ENCODE measurements at places on chromosomes 13 and 19.

- DNase-seq = no peak
Observed at GRCh38 chr19:16061943-16062342, 14.4 kb upstream of the TPM4 start.

GRCh38 chr19:14434543-14435319 lies 1.6 kb downstream of the PKN1 start:
- no peak for DNase-seq

GRCh38 chr13:39777527-39778061 lies 122.1 kb downstream of the COG6 start:
- no peak for DNase-seq

- no peak for DNase-seq
Observed at GRCh38 chr13:53064731-53065130, 36.1 kb downstream of the OLFM4 start.

DNA sequence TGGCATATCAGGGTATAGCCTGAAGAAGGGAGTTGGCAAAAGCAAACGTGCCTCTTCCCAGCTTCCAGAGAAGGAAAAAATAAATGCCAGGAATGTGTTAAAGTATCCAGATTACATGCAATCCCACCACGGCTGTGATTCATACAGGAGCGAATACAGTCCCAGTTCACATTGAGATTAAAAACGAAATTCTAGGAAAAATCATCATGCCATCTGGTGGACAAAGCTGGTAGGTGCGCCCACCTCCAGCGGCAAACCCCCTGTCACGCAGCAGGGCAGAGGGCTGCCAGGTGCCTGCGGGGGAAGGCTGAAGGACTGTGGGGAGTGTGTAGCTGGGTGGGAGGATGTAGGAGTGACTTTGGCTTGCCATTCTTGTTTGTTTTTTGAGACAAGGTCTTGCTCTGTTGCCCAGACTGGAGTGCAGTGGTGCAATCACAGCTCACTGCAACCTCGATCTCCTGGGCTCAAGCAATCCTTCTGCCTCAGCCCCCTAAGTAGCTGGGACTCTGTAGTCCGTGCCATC lies 6.4 kb upstream of the DMWD start:
- DNase-seq = peak; percentile 41

- no peak for DNase-seq
Observed at GRCh38 chr19:4676955-4677731, 7.0 kb upstream of the MYDGF start.

DNA sequence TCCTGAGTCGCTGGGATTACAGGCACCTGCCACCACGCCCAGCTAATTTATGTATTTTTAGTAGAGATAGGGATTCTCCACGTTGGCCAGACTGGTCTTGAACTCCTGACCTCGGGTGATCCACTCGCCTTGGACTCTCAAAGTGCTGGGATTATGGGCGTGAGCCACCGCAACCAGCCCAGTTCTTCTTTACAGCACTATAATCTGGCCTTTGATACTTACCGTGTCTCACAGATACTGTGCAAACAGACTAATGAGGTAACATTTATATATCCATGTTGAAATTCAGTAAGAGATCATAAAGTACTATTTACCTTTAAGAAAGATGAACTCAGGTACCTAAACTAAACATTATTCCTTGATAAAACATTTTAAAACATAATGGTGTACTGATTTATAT lies 121.8 kb upstream of the PRR20A start:
- no peak for DNase-seq

- no peak for DNase-seq
Observed at GRCh38 chr19:5935473-5936291, 21.6 kb downstream of the CAPS start.

DNA sequence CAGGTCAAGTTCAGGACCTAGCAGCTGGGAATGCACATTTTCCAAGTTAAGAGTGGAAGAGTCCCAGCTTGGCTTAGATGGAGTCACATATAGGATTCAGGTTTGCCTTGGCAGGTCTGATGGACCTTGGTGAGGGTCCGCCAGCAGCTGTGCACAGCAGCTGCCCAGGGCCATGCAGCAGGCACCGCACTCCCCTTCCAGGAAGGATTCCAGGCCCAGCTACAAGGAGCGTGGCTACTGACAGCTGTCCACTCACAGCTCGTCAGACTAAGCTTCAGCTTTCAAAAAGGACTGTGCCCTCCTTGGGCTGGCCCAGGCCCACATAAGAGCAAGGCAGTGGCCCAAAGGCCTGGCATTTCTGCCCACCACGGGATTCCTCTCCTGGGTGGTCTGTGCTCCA lies 68.4 kb downstream of the ALOX5AP start:
- no peak for DNase-seq

GRCh38 chr13:100447831-100448230 lies 140.8 kb downstream of the GGACT start:
- no peak for DNase-seq

- no peak for DNase-seq
Observed at GRCh38 chr19:16309643-16310042, 15.0 kb upstream of the KLF2 start.

GRCh38 chr13:99558570-99559180 lies 57.4 kb downstream of the TM9SF2 start:
- DNase-seq = no peak

GRCh38 chr13:106156468-106156867 lies 379.0 kb downstream of the EFNB2 start:
- DNase-seq = no peak

DNA sequence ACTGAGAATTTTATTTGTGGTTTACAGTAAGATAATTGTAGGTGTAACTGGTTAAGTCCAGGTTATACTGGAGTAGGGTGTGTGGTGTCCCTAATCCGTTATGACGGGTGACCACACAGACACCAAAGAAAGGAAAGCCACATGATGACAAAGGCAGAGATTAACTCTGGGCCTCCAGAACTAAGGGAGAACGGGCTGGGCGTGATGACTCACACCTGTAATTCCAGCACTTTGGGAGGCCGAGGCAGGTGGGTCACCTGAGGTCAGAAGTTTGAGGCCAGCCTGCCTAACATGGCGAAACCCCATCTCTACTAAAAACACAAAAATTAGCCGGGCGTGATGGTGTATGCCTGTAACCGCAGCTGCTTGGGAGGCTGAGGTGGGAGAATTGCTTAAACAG lies 10.2 kb upstream of the FUT2 start:
- DNase-seq = no peak

DNA sequence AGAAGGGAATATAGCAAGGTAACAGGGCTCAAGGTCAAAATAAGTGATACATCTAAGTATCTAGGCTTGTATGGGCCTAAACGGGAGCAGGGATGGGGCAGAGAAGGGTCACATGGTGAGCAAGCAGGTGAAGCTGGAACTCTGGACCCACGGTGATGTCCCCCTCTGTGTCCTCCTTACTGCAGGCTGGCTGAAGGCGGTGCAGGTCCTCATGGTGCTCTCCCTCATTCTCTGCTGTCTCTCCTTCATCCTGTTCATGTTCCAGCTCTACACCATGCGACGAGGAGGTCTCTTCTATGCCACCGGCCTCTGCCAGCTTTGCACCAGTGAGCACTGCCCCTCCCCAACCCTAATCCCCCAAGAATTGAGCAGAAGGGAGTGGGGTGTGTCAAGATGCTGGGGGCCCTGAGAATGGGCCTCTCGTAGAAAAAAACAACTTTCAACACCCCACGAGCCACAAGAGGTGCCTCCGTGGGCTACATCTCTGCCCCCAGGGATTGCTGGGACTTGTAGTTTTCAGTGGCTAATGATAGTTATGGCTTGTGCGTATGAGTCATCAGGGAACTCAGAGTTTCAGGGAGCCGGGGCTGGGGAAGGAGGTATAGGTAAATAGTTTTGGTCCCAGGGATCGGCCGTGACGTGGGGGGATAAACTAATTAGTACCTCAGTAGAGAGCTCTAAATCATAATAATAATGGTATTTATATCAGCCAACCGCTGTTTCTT lies 4.0 kb downstream of the EMP3 start:
- peak; percentile 31 for DNase-seq

DNA sequence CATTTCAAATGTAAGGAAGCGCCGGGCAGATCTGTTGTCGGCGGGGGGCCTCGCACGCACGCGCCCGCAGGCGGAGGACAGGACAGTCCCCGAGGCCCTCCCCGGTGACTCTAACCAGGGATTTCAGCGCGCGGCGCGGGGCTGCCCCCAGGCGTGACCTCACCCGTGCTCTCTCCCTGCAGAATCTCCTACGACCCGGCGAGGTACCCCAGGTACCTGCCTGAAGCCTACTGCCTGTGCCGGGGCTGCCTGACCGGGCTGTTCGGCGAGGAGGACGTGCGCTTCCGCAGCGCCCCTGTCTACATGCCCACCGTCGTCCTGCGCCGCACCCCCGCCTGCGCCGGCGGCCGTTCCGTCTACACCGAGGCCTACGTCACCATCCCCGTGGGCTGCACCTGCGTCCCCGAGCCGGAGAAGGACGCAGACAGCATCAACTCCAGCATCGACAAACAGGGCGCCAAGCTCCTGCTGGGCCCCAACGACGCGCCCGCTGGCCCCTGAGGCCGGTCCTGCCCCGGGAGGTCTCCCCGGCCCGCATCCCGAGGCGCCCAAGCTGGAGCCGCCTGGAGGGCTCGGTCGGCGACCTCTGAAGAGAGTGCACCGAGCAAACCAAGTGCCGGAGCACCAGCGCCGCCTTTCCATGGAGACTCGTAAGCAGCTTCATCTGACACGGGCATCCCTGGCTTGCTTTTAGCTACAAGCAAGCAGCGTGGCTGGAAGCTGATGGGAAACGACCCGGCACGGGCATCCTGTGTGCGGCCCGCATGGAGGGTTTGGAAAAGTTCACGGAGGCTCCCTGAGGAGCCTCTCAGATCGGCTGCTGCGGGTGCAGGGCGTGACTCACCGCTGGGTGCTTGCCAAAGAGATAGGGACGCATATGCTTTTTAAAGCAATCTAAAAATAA lies 18.2 kb downstream of the IL17D start:
- no peak for DNase-seq

GRCh38 chr13:96982672-96983071 lies 11.6 kb downstream of the OXGR1 start:
- no peak for DNase-seq

DNA sequence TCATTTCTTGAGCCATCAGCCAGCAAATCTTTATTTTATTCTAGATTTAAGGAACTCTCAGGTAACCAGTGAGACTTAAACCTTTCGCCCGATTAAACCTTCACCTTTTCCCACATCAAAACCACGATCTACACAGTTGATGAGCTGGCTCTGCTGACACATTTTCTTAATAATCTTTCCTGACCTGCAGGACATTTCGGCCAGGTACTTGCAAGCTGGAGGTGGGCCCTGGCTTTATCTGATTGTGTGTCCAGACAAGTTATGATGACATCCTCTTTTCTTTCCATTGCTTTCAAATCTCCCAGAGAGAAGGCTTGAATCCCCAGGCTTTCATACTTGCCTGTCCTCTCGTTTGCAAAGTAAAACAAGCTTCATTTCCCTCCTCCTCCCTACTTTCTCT lies 144.2 kb downstream of the EFNB2 start:
- DNase-seq = no peak

- no peak for DNase-seq
Observed at GRCh38 chr19:37930416-37930815, 23.4 kb downstream of the SIPA1L3 start.

DNA sequence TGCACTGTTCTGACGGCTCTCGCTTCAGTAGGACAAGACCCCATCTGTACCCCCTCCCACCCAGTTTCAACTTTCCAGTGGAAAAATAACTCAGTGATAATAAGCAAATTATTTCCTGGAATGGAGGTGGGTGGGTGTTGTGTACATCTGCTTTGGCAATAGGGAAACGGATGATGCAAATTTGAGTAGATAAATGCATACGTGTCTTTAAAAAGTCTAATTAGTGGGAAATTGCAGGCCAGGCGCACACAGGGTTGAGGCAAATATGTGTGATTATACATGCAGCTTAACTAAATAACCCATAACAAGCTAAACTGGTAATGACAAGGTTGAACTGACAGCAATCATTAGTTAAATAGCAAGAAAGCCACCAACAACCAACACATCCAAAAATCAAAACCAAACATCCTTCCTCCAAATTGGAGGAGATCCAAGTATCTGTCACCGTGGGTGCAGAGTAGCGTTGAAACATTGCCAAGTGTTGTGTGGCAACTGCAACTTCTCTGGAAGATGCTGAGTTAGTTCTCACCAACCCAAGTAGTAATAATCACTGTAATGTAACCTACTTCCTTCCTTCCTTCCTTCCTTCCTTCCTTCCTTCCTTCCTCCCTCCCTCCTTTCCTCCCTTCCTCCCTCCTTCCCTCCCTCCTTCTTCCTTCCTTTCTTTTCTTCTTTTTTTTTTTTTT lies 54.6 kb downstream of the TRPM4 start:
- no peak for DNase-seq

- DNase-seq = no peak
Observed at GRCh38 chr13:88656751-88657150, 985.6 kb downstream of the SLITRK5 start.

GRCh38 chr13:111654531-111654930 lies 334.1 kb downstream of the TEX29 start:
- no peak for DNase-seq

DNA sequence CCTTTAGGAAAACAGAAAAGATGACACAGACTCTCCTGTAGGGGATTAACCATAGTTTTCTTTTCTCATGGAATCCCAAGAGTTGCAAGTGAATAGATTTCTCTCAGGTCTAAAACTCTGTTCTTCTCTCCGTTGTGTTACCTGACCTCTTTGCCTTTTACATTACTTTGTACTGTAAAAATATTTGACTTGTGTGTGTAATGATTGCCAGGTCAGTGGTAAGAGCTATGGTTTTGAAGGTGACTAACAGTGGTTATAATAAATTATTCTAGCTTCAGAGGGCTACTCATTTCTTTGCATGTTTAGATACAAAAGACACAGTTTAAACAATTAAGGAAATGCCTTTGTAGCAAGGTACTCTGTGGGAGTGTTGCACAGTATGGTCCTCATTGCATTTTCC lies 23.0 kb upstream of the PSG2 start:
- DNase-seq = no peak

DNA sequence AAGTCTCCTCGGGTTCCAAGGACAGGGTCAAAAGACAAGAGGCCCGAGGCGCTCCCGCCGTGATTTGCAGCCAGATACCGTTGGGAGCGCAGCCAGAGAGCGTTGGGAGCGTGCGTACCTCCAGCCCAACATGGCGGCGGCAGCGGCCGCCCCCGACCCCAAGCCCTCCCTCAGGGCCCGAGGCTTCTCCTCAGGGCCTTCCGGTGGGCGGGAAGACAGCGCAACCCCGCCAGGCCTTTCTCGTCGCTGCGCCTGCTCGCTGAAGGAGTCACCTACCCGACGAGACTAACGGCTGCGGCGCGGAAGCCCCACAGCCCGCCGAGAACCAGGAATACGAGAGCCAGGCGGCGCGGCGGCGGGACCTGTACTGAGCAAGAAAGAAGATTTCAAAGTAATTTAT lies 3.2 kb upstream of the ZNF850 start:
- no peak for DNase-seq

DNA sequence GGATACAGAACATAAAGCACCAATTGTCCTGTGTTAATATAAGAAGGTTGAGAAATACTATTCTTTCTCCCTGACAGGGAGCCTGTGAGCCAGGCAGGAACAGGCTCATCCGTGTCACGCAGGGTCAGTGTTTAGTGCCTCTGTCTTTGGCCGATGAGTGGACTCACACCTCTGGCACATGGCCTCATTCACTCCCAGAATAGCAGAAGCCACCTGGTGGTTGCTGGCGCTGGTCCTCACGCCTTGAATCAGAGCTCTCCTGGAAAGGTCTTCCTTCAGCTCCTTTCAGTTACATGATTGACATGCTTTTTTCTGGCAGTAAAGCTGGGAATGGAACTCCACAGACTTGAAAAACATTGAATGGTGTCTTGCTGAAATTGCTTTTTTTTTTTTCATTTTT lies 28.1 kb upstream of the SIAH3 start:
- no peak for DNase-seq

- DNase-seq = no peak
Observed at GRCh38 chr13:23609874-23610576, 39.8 kb downstream of the TNFRSF19 start.

- no peak for DNase-seq
Observed at GRCh38 chr19:43768273-43769050, 12.3 kb downstream of the KCNN4 start.

Measured in activated T-cell treated with anti-CD3 and anti-CD28 coated beads for 1 hour (primary cell).